ENCODE measurements at places on chromosomes 5 and 9.
A peak's percentile ranks its signal among the peaks of the same experiment; 100 is the strongest.

DNA sequence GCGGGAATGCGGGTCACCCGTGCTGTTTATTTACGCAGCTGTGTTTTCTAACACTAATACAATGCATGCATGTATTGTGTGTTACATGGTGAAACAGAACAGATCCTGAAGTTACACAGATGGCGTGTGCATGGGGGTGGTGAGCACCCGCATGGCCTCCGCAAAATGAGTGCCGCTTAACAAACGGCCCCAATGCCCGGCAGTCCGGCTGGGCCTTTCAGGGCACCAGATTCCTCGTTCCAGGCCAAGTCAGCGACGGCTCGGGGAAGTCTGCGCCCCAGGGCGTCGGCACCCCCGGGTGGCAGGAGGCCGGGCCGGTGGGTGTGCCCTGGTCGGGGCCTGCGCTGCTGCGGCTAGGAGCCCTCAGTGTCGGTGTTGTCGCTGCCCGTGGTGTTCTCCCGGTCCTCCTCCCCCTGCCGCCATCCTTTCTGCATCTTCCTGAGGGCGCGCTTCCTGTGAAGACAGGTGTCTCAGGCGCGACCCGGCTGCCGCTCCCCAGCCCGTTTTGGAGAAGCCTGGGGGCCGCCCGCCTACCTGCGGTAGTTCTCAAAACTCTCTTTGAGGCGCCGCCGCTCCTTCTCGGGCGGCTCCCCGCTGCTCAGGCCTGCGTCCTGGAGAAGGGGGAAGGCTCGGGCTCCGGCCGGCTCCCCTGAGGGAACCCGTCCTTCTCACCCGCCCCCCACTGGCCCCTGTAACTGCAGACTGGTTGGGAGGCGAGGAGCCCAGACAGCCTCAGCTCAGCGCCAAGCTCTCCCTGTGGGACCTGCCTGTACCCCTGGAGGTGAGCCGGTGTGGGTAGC, 605 bp upstream of the DNLZ start:
- DNase-seq, result no peak

GRCh38 chr9:90915693-90916092, 114.1 kb downstream of the SYK start:
- no peak for DNase-seq

GRCh38 chr5:174601946-174602345, 122.4 kb upstream of the MSX2 start:
- DNase-seq, result no peak

DNA sequence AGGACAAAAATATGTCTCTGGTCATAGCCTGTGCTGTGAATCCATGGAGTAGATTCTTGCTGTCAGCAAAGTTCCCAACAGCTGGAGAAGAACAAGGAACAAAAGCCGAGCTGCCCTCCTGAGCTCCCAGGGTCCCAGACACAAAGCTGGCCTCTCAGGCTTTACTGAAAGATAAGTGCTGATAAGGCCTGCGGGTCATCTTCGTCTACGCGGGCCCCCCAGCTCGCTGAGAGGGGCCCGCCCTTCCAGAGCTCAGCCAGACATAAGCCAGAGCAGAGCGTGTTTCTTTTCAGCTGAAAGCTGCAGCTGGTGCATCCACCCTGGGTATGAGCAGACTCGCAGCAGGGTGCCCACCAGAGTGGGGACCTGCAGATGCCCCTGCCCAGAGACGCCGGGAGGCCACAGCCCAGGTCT, 84.7 kb downstream of the HSD17B3 start:
- no peak for DNase-seq

DNA sequence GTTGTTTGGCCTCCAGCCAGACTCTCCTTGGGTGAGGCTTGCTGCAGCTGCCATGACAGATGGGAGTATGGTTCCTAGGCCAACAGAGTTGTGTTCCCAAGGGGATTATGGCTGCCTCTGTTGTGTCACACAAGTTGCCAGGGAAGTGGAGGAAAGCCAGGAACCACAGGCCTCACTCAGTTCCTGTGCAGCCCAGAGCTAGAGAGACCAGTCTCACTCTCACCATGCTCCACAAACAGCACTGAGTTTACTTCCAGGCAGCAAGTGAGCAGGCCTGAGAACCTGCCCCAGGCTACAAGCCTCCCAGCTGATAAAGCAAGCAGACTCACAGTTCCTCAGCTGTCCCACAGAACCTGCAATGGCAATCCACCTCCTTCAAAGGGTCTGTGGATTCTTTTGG, 273.6 kb upstream of the TAS2R1 start:
- DNase-seq, result no peak

- no peak for DNase-seq
Observed at GRCh38 chr9:133779516-133780403, 41.6 kb upstream of the SARDH start.

GRCh38 chr5:175749591-175749990, 91.7 kb downstream of the HRH2 start:
- no peak for DNase-seq

DNA sequence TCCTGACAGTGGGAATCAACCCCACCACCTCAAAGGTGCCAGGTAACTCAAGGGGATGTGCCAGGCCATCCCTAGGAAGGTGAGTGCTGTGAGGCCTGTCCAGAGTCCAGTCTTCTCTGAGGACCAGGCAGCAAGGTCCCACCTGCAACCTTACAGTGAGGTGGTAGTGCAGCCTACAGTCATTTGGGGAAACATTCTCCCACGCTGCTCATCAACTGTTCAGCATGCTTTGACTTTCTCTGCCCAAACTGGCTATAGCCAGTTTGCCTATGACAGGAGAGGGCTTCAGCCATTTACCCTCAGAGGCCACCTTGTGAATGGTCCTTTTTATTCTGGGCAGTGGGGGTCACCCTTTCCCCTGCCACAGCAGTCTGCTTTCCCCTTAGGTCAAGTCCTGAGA, 81.9 kb downstream of the ATPSCKMT start:
- DNase-seq, result no peak

GRCh38 chr9:125950880-125951471, 203.8 kb downstream of the PBX3 start:
- DNase-seq, result no peak

DNA sequence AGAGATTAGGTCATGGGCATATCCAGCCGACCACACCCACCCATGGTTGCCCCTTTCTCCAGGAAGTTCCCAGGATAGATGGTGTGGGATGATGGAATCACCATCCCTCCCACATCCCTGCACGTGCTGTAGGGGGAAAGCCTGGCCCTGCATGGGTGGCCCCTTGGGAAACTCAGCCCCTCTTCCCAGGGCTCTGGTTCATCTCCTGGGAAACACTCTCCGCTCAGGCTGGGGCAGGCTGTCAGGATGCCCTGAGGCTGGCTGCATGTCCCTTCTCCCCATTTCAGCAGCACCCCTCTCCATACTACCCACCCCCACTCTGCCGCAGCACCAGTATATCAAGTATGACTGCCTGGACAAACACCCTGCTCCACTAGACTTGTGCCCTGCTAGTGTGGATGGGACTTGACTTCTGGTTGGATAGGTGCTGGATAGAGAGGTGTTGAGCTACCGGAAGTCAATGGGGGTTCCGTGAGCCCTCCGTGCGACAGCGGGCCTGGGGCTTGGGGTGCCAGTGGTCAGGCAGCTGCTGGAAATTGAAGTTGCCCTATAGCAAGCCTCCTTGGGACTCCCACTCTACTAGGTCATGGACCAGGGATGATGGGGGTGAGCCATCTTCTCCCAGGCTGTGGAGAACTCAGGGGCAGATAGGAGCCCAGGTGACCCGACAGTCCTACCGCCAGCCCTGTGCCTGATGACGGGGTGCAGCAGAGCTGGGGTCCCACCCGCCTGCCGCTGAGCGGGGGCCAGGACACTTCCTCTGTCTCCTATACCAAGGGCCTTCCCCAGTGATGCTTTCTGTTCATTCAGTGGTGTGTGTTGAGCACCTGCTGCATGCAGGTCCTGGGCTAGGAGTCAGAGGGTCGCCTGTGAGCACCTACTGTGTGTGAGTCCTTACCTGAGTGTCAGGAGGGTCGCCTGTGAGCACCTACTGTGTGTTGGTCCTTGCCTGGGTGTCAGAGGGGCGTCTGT, 69.4 kb upstream of the COL5A1 start:
- DNase-seq, result peak; percentile 27

DNA sequence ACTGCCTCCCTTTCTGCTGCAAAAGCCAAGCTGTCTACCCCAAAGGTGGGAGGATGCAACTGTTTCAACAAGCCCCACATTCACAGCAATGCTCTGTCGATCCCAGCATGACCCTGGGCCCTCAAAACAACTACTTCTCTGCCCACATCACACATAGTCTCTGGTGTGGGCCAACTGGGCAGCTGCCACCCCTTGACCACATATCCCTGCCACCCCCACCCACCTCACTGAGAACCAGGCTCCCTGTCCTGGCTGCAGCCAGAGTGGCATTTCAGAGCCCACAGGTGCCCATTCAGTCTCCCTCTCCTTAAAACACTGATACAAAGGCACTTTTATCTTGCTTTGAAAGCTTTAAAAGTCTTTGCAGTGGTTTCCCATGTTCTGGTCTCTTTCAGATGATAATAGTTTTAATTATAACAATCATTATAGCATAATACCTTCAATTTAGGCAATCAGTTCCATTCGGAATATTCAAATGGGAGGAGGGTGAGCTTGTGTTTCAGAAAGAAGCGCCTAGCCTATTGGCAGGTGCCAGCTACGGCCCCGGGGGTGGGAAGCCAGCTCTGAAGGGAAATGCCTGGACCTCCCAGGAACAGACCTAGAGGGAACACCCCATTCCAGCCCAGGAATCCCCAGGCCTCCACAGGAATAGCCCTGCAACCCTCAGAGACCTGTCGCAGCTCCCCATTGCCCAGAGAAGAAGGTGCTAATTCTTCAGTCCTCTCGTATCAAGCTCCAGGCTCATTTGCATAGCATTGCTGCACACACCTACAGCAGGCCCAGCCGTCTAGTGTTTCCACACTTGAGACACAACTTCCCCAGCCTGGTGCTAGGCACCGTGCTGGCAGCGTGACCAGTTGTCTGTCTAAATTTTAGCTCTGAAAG, 90.8 kb downstream of the C5orf15 start:
- no peak for DNase-seq

DNA sequence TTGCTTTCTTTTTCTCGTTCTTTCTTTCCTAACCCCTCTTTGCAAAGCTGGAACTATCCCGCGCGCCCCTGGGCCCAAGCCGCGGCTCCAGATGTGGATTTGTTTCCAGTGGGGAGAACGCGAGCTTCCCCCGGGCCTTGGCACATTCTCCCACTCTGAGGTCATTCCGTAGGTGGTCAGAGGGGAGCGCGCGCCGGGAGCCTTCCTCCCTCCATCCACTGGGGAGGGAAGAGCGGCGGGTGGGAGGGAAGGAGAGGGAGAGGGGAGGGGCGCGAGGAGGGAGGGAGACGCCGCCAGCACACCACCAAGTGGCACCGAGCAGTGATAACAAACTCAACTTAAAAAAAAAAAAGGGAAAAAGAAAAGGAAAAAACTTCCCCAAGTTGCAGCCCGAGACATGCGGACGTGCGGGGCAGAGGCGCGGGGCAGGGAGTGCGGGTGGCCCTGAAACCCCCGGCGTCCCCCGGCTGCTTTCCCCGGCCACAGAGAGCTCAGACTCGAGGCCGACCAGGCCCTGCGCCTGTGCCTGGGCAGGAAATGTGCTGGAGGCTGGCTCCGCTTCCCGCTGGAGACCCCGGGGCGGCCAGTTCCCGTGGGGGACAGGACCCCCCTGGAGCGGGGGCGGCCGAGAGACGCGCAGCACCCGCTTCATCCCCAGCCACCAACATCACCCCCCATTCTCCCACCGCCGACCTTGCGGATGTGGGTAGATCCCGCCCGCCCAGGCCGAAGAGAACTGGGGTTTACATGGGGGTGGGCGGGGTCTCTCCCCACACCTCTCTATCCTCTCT, 3.1 kb downstream of the IER5L start:
- peak; percentile 50 for DNase-seq

GRCh38 chr5:149500922-149501582, 50.2 kb downstream of the CSNK1A1 start:
- no peak for DNase-seq

- DNase-seq, result no peak
Observed at GRCh38 chr5:114120166-114120565, 241.7 kb upstream of the KCNN2 start.

GRCh38 chr5:103446813-103447212, 115.8 kb downstream of the NUDT12 start:
- DNase-seq, result no peak

- DNase-seq, result no peak
Observed at GRCh38 chr9:36868586-36869282, 165.3 kb downstream of the PAX5 start.

DNA sequence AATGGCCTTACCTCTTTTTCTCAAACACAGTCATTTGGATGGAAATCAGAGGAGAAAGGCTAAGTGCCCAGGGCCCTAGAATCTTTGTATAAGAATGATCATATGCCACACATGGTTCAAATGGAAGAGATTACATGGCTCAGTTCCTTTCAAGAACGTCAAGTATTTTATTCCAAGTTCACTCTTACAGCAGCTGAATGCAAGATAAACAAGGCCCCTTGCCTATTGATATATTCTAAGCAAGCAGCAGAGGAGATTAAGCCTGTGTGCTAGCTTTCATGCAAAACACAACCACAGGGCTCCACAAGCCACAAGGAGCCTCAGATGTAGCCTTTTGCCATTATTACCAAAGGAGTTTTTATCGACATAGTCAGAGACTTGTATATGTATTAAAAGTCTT, 55.3 kb upstream of the SLCO6A1 start:
- DNase-seq, result no peak

DNA sequence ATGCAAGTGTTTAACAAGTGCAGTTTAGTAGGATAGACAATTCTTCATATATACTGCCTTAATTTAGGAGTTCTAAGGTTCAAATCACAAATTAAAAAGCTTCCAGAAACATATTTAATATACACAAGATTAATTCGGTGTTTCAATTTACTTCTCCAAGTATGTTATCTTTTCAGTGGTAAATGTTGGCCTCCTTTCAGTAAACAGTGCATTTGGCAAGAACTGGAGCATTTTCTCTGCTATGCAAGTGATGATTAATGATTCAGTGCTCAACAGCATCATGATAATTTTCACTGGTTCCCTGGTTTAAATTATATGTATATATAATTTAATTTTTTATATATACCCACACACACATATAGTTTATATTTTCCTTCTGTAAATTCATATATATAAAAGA, 541.7 kb downstream of the EFNA5 start:
- DNase-seq, result no peak

DNA sequence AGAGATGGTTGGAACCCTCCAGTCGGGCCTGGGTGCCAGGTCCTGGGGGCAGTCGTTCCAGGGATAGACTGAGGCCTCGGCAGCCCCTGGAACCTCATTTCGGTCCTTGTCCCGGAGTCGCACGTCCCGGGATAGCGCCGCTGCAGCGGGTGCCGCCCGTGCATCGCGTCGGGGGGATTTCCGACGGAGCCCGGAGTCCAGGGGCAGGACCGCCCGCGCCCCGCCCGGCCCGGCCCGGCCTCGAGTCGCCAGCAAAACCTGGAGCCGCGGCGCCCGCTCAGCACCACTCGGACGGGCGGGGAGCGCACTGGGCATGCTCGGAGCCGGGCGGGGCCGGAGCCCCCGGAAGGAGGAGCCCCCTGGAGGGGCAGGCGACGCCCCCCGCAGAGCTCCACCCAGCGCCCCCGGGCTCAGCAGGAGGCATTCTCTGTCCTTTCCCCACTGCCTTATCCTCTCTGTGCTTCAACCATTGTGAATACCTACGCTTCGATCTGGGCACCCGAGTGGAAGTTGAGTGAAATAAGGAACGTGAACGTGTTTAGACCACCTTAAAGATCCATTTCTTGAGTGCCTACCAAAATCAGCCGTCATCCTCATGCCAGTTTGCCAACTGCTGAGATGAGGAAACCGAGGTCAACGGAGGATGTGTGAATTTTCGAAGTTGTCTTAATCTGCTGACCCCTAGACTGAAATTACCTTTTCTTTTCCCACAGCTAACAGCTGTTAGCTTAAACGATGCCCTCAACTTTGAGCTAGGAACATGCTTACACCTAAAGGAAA, 1.7 kb upstream of the PTPN3 start:
- peak; percentile 61 for DNase-seq
